ENCODE measurements at places on chromosomes 5 and 9. TPM values are rescaled to one million over a fixed set of nuclear protein-coding genes. Genes with fewer than 3 reads are reported as not detected.

The SLC34A1 gene
- total RNA-seq, result not detected

The EDIL3 gene
- total RNA-seq, result 15.2 TPM

The CEL gene
- total RNA-seq, result 0.74 TPM

The SARDH gene
- 2.0 TPM for total RNA-seq

DNA sequence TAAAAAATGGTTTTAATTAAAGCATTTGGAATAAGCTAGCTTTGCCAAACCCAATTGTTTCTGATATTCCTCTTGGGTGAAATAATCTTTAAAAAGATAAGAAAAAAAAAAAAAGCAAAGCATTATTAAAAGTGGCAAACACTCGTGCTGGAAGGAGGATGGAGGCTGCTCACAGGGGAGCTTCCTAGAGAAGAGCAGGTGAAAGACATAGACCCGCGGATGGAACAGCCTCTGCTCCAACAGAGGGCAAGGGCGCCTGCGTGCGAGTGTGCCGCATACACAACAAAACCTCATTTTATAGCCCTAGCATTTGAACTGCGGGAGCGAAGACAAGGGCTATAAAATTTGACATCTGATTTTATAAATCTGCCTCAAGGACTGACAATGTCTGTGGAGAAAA, 33.4 kb upstream of the SLC25A51 start:
- DNase-seq, result no peak
- no peak overlapping the region for H3K27ac ChIP-seq
- peaks cover 24% of the 10 kb centered on the region for H3K4me1 ChIP-seq
- H3K36me3 ChIP-seq, result no peaks in the 10 kb centered on the region
- H3K4me3 ChIP-seq, result no peak overlapping the region

DNA sequence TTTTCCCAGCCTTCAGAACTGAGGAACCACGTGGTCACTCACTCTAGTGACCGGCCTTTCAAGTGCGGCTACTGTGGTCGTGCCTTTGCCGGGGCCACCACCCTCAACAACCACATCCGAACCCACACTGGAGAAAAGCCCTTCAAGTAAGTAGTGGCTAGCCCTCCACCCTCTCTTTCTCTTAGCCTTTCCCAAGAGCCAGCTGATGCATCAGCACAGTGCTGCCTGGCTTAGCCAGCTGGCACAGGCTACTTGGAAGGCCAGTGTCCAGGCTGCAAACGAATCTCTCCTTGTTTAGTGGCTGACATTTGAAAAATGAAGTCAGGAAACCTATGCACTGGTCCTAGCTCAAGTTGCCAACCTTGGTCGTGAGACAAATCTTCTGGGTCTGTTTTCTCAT, 91.1 kb downstream of the PRDM6 start:
- H3K4me3 ChIP-seq, result no peak overlapping the region
- no peak for DNase-seq
- H3K27ac ChIP-seq, result no peak overlapping the region
- H3K36me3 ChIP-seq, result no peaks in the 10 kb centered on the region

DNA sequence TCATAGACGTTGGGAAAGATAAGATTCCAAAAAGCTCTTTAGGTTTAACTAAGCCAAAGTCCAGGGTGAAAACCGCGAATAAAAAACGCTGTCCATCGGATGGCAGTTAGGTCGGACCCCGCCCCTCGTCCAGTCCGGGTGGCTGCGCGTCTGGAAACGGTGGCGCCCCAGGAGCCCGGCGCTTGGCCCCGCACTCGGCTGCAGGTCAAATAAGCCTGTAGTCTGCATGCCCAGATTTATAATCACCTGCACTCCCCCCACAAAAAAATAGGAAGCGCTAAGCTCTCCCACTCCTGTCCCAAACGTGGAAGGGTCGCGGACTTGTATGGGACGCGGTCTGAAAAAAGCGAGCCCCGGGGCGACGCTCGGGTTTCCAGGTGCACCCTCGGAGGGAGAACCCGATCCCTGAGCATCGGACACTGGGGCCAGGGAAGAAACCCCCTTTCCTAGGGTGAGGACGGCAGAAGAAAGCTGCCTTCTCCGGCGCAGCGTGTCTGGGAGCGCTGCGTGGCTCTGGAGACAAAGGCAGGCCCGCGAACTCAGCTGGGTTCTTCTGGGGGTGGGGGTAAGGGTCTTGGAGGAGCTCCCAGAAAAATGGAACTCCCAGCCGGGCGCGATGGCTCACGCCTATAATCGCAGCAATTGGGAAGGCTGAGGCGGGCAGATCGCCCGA, 923 bp upstream of the ZBTB5 start:
- DNase-seq, result peak; percentile 93
- H3K27me3 ChIP-seq, result no peaks in the 10 kb centered on the region
- H3K4me1 ChIP-seq, result peaks cover 41% of the 10 kb centered on the region
- H3K4me3 ChIP-seq, result peak overlapping the region; percentile 99
- peak overlapping the region; percentile 97 for H3K27ac ChIP-seq

GRCh38 chr5:133750856-133751255, 138.5 kb upstream of the FSTL4 start:
- H3K4me1 ChIP-seq, result no peaks in the 10 kb centered on the region
- no peak overlapping the region for H3K27ac ChIP-seq
- no peaks in the 10 kb centered on the region for H3K36me3 ChIP-seq
- peak; percentile 81 for DNase-seq

GRCh38 chr5:39420482-39421145, 4.2 kb downstream of the DAB2 start:
- peak overlapping the region; percentile 28 for H3K4me3 ChIP-seq
- H3K27ac ChIP-seq, result peak overlapping the region; percentile 89
- no peaks in the 10 kb centered on the region for H3K36me3 ChIP-seq
- no peak for DNase-seq
- no peaks in the 10 kb centered on the region for H3K27me3 ChIP-seq

DNA sequence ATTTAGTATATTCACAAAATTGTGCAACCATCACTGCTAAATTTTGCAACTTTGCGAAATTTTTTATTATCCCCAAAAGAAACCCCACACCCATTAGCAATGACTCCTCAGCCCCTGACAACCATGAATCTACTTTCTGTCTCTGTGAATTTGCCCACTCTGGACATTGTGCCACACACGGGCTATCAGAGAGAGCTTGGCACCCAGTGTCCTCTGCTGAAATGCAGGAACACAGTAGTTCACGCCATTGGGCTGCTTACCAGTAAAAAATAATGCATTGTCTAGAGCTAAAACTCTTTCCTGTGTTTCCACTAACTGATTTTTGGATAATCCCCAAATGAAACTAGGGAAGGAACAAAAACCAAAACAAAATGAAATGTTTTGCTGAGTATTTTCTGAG, 60.0 kb downstream of the HRH2 start:
- H3K27ac ChIP-seq, result no peak overlapping the region
- no peaks in the 10 kb centered on the region for H3K36me3 ChIP-seq
- no peaks in the 10 kb centered on the region for H3K27me3 ChIP-seq
- no peak overlapping the region for H3K4me3 ChIP-seq

- H3K27ac ChIP-seq, result no peak overlapping the region
Measured at GRCh38 chr5:139799359-139799758, 3.8 kb downstream of the PSD2 start.

DNA sequence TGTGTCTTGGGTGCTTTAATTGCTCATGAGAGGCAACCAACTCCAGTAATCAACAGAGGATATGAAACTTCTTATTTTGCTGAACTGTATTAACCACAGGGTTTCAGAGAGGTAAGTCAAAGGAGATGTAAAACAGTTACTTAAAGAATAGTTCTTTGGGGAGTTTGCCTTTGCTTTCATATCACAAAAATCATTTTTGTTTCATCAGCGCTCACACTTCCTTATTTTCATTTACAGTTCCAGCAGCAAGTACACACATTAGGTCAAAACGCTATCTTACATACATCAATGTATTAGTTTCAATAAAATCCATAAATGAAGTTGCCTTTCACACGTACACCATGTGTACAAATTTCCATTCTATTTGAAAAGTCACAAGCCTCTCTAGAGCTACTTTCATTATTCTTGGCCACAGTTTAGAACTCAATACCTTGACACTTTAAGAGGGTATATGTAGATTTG, 50.1 kb downstream of the ST8SIA4 start:
- H3K36me3 ChIP-seq, result no peaks in the 10 kb centered on the region
- no peak for DNase-seq
- H3K27me3 ChIP-seq, result no peaks in the 10 kb centered on the region
- H3K4me3 ChIP-seq, result no peak overlapping the region

GRCh38 chr5:57653636-57654290, 171.2 kb upstream of the ACTBL2 start:
- DNase-seq, result no peak
- no peak overlapping the region for H3K4me3 ChIP-seq
- H3K4me1 ChIP-seq, result no peaks in the 10 kb centered on the region
- H3K27me3 ChIP-seq, result no peaks in the 10 kb centered on the region
- H3K27ac ChIP-seq, result no peak overlapping the region

DNA sequence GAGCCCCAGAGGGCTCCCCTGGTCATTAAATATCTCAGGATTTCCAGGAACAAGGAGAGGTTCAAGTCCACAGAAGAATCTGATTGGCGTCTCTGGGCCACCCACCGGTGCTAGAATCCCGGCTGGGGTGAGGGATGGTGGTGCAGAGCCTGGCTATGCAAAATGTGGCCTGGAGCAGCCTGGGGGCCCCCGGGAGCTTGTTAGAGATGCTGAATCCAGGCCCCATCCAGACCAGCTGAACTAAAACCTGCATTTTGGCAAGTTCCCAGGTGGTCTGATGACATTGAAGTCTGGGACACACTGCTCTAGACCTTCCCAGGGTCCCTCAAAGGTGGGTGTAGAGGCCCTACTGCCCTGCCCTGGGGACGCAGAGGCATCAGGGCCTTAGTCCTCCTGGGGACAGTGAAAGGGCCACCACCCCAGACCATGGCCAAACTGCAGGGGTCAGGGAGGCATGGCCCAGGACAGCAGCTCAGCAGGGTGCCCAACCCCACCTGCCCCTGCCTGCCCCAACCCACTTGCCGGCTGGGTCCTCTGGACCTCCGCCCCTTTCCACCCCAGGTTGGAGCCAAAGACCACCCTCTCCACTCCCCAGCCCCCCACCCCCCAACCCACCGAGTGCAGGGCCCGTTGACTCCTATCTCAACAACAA, 34.7 kb downstream of the ADAMTS2 start:
- no peaks in the 10 kb centered on the region for H3K36me3 ChIP-seq
- H3K4me3 ChIP-seq, result no peak overlapping the region
- no peak for DNase-seq
- peaks cover 28% of the 10 kb centered on the region for H3K4me1 ChIP-seq
- H3K27ac ChIP-seq, result peak overlapping the region; percentile 12

- H3K36me3 ChIP-seq, result no peaks in the 10 kb centered on the region
- peaks cover 5% of the 10 kb centered on the region for H3K4me1 ChIP-seq
- no peak overlapping the region for H3K27ac ChIP-seq
- DNase-seq, result no peak
Measured at GRCh38 chr9:14158136-14158813, 155.7 kb downstream of the NFIB start.
